ENCODE measurements at places on chromosomes 7 and 10.

- no peak for DNase-seq
Observed at GRCh38 chr7:93821463-93821862, 69.1 kb downstream of the TFPI2 start.

DNA sequence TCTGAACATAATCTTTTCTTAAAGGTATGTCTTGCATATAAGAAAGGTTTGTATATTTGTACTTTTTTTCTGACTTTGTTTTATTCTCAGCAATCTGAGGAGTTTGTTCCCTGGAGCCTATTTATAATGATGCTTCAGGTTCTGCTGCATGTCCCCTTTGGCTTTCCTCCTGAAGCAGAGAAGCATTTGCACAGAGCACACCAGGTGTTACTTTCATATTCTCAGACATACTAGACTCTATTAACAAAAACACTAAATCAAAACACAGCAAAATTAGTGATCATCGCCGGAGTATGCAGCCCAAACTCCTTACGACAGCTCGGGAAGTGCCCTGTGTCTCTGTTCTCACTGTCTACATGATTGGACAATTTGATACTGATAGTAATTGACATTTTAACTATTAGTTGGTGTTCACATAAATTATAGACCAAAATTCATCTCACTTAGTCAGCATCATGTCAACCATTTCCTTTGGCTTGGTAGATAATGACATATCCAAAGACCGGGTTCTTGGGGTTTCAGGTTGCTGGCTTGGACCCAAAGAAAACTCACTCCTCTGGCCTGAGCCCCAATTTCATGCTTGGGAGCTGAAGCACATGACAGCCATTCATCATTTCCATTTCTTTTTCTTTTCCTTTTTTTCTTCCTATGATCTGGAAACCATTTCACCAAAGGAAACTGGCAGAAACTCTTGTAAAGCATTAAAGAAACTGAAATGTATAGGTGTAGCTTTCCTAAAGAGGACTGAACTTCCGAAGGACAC is 400.1 kb upstream of the NRP1 start:
- DNase-seq: no peak

- no peak for DNase-seq
Observed at GRCh38 chr7:73869011-73869798, 8.2 kb downstream of the TMEM270 start.

- no peak for DNase-seq
Observed at GRCh38 chr7:104891949-104892348, 122.1 kb upstream of the KMT2E start.

DNA sequence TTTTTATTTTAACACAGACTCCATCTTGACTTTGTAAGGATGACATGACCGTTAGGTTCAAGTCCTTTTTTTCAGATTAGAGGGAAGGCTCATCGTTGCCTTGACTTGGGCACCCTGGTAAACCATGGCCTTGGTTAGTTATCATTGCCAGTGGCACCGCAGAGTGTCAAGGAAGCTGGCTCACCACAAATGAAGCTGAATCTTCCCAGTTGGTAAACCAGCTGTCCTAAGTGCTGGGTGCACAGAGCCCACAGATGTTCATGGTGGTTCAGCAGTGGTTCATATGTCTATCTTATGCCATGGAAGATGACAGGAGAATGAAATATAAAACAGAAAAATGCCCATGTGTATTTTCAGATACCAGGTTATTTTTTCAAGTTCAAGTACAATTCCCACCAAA is 273.6 kb downstream of the PLXDC2 start:
- no peak for DNase-seq

DNA sequence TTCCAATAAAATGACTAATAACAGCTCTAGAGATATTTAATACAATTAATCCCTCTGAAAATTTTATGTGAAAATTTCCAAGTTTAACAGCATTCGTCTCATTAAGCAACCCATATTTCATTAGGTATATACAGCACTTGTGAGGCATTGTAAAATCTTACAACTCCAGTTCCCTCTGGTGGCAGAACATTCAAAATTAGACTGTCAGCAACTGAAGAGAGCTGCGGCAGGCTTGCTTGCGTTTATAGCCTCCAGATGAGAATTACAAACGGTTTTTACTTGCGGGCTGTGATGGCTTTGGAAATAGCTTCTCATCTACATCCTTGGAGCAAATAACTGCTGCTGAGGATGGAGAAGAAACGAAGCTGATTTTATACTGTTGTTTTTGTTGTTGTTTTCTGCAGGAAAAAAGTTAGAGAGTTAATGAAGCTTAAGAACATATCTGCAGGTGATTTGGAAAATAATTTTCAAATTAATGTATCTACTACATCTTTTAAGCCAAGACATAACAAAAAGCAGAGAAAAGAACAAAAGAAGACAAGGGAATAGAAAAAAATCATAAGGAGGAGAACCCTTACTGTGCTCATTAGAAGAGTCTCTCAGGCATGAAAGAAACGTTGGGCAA is 171.3 kb downstream of the MAGI2 start:
- no peak for DNase-seq

DNA sequence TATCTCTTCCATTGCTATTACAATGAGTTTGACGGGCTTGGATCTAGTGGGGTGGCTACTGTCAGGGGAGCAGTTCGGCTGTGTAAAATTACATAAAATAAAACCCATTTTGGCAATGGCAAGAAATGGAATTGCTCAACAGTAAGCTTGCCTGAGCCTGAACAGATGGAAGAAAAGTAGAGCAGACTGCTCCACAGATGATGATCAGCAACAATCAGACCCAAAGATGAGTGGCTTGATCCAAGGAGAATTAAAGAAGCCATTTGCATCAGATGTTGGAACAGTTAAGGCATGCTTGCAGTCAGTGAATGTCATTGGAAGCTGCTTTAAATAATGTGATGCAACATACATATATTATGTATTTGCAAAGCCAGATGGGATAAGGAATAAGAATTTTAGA is 256.6 kb upstream of the SMIM30 start:
- no peak for DNase-seq

DNA sequence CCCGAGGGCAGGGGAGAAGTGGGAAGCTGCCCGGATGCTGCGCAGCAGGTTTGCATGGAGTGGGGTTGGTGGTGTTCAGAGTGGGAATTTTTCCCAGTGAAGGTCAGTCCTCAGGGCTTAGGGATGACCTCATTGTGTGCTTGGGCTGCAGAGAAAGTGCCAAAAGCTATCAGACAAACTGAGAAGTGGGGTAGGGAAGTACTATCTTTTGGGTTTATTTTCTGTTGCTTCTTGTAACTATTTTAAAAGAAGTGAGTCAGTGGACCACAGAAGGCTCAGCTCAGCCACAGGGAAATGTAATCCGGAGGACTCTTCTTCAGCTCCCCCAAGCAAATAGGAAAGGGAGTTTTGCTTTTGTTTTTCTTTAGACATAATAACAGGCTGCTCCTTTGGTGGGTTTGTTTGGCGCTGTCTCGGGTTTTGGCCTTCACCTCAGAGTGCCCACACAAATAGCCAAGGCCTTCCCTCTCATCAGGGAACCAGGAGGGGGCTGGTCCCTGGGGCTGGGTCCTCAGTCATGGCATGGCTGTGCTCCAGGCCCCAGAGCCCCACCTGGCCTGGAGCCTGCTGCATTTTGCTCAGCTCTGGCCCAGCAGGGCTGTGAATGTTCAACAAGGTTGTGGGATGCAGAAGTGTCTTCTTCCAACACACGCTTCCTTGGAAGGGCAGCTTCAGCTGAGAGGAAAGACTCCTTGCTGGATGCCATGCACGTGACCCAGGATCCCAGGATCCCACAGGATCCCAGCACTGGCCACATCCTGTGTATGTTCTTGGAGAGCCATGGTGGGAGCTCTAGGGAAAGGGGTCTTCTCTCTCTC is 5.4 kb upstream of the FAM170B start:
- DNase-seq: no peak

- DNase-seq: no peak
Observed at GRCh38 chr10:28381466-28381865, 78.6 kb upstream of the MPP7 start.

GRCh38 chr7:400901-401485 is 111.0 kb downstream of the FOXL3 start:
- no peak for DNase-seq

- no peak for DNase-seq
Observed at GRCh38 chr7:149622444-149623210, 125.0 kb upstream of the ZNF746 start.

Data from activated CD4-positive, CD25-positive, alpha-beta regulatory T cell treated with anti-CD3 and anti-CD28 coated beads, Interleukin-2, amount 50 U/mL, for 16 hours (primary cell).